ENCODE measurements at places on chromosomes 4 and X.

DNA sequence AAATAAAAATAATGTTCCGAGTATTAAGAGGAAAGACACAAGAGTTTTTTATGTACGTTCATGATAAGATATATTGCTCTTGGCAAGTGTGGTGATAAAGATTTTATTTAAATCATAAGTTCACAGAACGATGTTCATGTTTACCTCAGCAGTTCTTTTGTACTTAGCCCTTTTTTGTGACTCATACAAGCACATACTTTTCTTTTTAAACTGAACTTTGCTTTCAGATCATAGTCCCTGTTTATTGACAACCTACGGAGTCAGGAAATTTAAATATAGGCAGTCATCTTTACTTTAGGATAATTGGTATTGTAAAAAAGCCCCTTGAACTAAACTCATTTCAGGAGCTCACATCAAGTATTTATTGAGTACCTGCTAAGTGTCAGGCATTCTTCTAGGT lies 1.3 kb upstream of the CTSO start:
- DNase-seq: no peak

GRCh38 chr4:140020457-140021361 lies 133.3 kb downstream of the MAML3 start:
- no peak for DNase-seq

- DNase-seq: no peak
Observed at GRCh38 chr4:6889101-6889735, 20.4 kb upstream of the TBC1D14 start.

DNA sequence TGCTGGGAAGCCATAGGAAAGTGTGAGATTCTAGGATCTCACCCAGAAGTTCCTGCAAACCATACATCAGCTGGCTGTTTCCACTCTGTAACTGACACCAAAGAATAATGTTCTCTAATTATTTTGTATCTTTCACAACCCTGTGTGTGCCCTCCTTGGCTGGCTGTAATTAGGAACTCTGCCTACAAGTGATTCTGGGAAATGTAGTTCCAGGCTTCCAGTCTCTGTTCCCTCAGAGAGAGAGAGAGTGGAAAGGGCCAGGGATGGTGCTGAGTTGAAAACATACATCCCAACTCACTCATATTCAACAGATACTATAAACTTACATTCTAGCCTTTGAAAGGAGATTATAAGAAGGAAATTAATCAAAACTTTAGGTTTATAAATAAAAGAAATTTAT lies 57.5 kb upstream of the C1QTNF7 start:
- DNase-seq: no peak

DNA sequence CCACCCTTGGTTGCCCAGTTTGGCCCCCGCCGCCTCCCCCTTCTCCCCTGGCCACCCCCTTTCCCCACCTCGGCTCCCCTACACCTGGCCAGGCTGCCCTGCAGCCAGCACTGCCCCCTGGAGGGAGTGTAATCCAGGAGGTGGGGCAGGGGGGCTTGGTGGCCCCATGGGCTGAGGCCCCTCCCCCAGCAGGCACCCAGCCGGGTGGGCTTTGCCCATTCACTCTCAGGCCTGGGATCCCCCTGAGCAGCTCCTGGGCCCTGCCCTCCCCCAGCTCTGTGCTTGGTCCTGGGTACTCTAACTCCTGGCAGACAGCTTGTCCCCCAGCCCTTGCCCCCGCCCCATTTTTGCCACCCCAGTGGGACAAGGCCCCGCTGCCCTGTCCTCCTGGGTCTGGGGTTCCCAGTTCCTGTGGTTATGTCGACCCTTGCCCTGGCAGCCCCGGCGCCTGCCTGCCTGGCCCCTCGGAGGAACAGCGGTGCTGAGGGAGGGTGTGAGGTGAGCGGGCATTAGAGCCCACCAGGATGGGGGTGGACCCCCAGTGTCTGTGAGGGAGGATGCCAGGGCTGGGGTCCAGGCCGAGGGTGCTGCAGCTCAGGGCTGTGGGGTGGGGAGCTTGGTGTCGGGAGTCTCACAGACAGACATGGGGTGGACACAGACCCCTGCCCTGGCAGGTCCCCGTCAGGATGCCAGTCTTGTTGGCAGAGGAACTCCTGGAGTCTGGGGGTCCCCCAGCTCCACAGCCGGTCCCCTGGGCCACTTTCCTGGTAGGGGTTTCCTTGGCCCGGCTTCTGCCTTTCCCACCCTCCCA lies 10.2 kb downstream of the NAT8L start:
- DNase-seq: no peak

DNA sequence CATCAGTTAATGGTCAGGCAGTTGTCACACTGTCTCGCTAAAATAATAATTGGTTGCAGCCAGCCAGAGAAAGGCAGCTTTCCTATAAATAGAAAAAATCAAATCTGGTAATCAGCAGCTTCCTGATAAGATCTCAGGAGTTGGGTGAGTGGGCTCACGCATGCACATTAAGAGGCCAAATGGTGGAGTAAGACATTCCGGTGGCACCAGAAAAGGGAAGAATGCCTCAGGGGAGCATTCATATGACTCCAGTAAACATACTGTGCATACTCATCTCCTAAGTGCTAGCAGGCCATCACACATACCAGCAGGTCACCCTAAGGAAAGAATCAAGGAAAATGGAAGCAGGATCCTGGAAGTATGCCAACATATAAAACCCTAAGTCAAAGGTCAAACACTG lies 40.1 kb downstream of the UGT2B15 start:
- no peak for DNase-seq

DNA sequence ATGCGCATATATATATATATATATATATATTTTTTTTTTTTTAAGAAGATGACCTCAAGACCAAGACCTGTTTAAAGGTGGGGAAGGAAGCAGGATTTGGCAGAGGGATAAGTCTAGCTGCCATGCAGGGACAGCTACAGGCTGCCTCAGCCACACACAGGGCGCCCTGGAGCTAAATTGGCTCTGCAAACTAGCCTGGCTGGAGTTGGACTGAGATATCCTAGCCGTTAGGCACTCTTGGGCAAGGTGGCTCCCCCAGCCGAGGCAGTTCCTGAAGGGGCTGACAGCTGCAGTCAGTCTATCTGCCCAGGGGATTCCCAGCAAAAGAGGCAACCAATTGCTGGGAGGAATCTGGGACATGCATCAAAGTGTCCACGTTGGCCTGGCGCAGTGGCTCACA lies 21.9 kb downstream of the TRIML1 start:
- DNase-seq: no peak

DNA sequence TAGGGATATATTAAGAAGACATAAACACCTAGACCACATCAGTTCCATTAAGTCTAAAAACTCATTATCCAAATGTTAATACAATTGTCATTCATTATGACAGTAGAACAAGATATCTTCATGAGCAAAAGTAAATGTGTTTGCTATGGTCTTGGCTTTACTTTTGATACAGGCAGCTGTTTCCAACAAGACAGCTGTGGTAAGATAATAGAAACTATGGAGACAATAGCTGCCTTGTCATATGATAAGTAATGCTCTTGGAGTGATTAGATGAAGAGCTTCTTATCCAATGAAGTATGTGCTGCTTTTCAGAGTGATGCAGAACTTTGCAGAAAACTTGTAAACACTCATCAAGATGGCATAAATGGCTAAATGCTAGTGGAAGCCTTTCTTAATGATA lies 1066.0 kb downstream of the FSTL5 start:
- no peak for DNase-seq

DNA sequence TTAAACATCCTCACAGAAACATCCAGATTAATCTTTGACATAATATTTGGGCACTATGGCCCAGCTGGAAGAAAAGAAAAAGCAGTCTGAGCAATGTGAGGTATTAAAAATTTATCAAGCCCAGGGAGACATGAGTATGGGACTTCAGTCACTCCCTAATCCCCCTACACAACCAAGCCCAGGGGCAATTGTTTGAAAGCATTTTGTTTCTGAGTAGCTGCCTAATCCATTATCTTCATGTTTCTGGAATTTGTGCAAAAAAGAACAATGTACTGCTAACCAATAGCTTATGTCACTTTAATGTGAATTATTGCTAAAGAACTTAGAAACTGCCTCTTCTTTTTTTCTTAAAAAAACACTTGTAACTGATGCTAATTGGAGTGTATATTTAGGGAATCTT lies 360.7 kb downstream of the TEX13C start:
- DNase-seq: no peak

GRCh38 chr4:143291314-143291713 lies 45.4 kb upstream of the GAB1 start:
- no peak for DNase-seq

GRCh38 chr4:158818560-158819140 lies 49.8 kb downstream of the FNIP2 start:
- no peak for DNase-seq

DNA sequence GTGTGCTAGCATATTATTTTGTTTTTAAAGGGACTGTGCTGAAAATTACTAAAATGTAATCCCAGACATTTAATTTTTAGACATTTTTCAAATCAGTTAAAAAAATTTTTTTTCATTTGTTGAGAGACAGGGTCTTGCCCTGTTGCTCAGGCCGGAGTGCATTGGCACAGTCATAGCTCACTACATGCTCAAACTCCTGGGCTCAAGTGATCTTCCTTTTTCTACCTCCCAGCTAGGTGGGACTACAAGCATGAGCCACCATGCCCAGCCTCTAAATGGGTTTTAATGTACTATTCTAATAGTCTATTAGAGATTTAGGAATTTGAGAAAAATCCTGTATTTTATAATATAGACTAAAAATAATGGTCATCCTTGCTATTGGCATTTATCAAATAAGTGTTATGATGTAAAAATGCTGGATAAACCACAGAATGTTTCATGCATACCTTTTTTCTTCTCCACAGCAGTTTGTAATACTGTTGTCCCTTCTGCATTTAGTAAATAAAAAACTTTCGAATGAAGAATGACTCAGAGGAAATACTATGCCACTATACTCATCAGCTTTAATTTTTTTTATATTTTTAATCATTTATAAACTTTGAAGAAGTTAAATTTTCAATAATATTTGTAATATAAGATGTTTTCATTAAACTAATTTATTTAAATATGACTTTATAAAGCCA lies 29.9 kb downstream of the CPEB2 start:
- peak; percentile 51 for DNase-seq

DNA sequence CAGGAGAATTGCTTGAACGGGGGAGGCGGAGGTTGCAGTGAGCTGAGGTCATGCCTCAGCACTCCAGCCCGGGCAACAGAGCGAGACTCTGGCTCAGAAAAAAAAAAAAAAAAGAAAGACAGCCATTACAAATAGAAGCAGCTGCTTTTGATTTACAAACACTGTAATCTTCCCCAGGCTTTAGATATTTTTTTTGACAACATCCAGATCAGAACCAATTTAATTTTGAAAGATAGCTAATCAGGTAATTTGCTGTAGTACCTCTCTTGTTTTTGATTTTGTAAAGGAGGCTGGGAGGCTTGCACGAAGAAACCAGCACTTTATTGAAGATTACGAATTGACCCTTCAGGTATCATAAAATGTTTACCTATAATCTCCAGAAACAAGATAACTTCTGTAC lies 107.0 kb downstream of the LDB2 start:
- DNase-seq: no peak

GRCh38 chr4:26074712-26075430 lies 160.9 kb downstream of the SMIM20 start:
- no peak for DNase-seq

- no peak for DNase-seq
Observed at GRCh38 chr4:177391287-177391686, 51.0 kb downstream of the AGA start.

GRCh38 chr4:98383431-98384106 lies 122.4 kb downstream of the RAP1GDS1 start:
- DNase-seq: no peak

- DNase-seq: no peak
Observed at GRCh38 chrX:145861818-145862217, 44.2 kb downstream of the SLITRK2 start.

GRCh38 chr4:146340798-146341197 lies 126.5 kb downstream of the REELD1 start:
- DNase-seq: peak; percentile 29

GRCh38 chrX:88612870-88613329 lies 134.1 kb upstream of the CPXCR1 start:
- no peak for DNase-seq

DNA sequence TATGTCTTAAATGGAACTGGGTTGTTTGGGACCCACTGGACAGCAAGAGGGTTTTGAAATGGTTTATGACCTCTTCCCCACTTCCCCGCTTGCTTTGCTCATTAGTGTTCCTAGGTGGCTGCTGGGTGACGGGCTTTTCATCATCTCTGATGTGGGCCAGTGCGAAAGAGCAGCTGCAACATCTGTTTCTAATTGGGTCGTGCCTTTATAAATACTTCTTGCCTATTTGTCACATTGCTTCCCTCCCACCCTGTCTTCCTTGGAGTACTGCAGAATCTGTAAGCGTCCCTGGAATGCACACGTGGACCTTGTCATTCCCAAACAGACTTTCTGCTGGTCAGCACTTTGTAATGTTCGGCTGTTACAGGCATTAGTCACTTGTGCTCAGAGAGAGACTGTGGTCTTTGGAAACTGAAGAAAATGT lies 35.2 kb downstream of the SEPTIN11 start:
- peak; percentile 99 for DNase-seq

DNA sequence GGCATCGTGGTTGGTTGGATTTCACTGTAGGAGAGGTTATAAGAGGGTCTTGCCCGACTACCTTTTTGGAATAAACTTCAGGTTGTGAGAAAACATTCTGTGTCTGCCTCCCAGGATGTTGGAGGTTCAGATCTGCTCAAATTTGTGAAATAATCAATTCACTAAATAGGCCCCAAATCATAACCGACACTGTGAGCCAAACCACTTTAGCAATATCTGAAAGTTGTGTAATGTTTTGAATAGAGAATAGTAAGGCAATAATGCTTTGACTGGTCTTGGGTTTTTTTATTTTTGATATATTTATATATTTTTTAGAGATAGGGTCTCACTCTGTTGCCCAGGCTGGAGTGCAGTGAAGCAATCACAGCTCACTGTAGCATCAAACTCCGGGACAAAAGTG lies 131.2 kb downstream of the GLRA3 start:
- DNase-seq: no peak

DNA sequence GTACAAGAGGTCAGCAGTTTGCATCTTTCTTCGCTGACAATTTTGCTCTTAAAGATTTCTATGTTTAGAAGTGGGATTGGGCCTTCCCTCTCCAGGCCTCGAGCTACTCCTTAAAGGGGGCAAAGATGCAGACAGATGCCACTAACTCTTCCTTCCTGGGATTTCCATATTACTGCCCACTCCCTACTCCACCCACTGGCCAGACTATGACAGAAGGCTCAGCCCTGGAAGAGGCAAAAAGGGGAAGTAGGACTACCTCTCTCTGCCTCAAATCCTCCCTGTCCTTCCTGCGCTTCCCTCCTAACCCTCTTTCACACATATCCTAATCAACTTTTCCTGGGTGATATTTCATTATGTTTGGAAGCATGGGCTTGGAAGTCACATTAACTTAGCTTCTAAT lies 58.3 kb downstream of the EVC2 start:
- DNase-seq: no peak

GRCh38 chrX:39854772-39855747 lies 242.7 kb downstream of the BCOR start:
- no peak for DNase-seq

DNA sequence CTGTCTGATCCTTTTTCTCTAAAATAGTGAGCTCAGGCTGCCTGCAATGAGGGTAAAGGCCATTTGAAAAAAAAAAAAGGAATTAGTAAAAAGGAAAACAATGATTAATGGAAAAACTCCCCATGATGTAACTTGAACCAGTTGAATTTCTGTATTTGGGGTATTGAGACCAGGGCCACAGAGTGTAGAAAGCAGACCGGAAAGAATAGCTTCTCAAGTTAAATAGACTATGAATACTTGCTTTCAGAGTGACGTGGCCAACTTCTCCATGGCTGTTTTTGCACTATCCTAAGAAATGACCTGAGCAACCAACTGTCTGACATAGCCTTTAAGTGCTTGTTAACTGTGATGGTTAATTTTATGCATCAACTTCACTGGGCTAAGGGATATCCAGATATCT lies 222.1 kb upstream of the INTU start:
- no peak for DNase-seq

All from EL (cell line).